ENCODE measurements at places on chromosomes 7 and 10.

DNA sequence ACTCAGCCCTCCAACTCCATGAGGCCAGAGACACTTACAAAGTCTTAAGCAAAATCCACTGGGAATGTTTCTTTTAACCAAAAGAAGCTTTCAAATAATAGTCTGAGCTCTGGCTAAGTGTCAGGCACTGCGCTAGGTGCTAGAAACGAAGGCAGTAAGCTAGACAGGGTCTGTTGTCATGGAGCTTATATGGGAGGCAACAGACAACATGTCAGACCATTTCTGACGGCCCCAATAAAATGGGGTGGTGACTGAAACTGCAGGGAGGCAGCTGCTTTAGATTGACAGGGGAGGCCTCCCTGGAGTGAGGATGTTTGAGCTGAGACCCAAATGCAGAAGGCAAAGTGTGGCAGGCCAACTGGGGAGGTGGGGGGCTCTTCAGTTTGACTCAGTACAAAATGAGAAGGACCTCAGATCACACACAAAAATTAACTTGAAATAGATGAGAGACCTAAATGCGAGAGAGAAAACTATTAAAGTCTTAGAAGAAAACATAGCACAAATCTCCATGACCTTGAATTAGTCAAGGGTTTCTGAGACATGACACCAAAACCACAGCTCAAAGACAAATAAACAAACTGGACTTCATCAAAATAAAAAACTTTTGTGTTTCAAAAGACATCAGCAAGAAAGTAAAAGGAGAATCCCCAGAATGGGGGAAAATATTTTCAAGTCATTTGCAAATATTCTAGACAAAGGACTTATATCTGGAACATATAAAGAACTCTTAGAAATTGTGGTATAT, 40.6 kb downstream of the SH3PXD2A start:
- DNase-seq: no peak

- peak; percentile 10 for DNase-seq
Observed at GRCh38 chr10:86100581-86101061, 266.0 kb downstream of the GRID1 start.

DNA sequence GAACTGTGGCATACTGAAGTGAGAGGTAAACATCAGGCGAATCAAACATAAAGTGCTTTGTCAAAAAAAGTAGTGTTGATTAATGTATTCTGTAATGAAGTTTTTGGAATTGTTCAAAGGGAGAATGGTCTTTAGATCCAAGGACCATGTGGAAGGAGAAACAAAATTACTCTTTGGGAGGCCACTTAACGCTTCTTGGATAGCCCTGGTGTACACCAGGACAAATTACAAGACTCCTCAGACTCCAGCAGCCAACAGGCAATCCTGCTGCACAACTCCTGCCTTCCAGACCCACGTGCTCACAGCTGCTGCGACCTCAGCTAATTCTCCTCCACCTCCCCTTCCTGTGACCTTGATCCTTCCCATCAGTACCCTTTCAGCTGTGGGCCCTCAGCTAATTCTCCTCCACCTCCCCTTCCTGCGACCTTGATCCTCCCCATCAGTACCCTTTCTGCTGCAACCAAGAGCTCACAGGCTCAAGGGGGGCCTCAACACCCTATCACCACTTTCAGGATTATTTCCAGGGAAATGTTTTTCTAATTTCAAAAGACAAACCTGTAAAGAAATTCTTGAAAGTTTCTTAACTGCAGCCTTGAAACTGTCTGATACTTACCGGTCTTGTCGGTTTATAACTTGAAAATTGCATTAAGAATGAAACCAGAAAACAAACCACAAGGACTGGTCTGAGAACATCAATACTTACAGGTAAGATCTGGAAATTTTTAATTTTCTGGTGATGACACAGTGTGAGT, 29.7 kb upstream of the DDC start:
- DNase-seq: no peak

DNA sequence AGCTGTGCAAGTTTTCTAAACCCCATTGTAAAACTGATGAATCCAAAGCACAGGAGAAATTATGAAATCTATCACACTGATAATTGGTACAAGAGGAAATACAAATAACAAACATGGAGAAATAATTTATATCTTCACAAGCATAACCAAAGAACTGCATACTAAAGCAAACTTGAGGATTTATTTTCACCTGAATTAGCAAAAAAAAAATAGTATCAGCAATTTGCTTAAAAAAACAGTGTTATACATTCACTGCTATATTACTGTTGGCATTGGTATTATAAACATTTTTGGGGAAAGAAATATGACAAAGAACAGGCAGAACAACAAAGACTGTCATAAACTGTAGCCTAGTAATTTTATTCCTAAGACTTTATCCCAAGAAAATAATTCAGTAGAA, 230.8 kb upstream of the NRP1 start:
- no peak for DNase-seq

DNA sequence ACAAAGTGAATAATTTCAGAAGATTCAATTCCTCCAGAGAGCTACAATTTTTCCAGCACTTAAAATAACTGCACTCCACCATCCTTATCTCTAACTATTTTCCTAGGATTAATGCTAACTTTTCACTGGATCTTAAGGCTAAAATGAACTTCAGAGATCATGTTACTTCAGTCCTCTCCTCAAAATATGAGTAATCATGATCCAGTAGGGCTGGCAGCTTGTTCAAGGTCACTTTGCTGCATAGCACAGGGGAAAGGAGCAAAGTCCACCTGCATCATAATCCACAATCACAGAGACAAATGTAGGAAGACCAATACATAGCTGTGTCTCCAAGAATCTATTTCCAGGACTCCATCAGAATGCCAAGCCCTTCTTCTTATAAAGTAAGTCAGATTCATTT, 150.3 kb downstream of the LRRTM3 start:
- DNase-seq: no peak

DNA sequence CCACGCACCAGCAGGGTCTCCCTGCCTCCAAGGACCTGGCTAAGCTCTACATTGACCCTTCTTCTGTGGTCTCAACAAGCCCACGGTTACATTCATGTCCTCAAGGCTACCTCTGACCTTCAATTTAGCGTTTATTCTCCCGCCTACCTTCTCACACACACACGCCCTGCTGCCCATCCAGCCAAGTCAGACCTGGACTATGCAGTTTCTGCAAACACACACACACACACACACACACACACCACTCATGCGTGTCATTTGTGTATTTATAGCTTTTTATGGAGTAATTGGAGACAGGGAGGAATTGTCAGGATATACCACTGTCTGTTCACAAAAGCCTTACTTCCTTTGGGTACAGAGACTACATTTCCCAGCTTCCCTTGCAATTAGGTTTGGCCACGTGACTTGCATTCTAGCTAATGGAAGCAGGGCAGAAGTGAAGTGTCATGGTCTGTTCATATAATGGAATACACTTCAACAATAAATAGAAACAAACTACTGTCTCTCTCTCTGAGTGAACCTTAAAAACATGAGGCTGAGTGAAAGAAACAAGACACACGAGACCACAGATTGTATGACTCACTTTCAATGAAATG, 53.8 kb upstream of the CPXM2 start:
- no peak for DNase-seq

DNA sequence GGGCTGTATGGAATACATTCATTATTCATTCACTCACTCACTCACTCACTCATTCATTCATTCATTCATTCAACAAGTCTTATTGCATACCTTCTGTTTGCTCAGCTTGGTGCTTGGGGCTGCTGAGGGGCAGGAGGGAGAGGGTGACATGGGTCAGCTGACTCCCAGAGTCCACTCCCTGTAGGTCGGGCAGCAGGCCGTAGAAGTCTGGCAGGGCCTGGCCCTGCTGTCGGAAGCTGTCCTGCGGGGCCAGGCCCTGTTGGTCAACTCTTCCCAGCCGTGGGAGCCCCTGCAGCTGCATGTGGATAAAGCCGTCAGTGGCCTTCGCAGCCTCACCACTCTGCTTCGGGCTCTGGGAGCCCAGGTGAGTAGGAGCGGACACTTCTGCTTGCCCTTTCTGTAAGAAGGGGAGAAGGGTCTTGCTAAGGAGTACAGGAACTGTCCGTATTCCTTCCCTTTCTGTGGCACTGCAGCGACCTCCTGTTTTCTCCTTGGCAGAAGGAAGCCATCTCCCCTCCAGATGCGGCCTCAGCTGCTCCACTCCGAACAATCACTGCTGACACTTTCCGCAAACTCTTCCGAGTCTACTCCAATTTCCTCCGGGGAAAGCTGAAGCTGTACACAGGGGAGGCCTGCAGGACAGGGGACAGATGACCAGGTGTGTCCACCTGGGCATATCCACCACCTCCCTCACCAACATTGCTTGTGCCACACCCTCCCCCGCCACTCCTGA, 2.4 kb downstream of the EPO start:
- DNase-seq: no peak

- DNase-seq: no peak
Observed at GRCh38 chr10:102113261-102113955, 6.8 kb downstream of the LDB1 start.

- DNase-seq: no peak
Observed at GRCh38 chr7:101686030-101686429, 56.9 kb upstream of the MYL10 start.

- DNase-seq: no peak
Observed at GRCh38 chr10:114181971-114182370, 2.8 kb downstream of the TDRD1 start.

DNA sequence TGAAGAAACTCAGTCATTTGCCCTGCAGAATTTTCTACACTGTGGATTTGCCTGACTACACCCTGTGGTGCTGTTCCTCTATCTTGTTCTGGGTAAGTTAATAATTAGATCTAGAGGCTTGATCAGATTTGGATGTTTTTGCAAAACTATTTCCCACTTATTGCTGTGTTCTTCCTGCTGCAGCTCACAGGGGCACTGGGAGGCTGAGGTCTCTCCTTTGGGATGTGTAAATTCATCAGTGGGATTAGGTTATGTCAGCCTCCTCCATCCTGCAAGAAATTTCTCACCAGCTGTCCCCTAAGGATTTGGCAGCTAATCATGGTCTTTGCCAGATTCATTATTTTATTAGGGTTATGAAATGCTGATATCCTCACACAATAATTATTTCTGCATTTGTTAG, 148.1 kb upstream of the ZNF32 start:
- DNase-seq: no peak

DNA sequence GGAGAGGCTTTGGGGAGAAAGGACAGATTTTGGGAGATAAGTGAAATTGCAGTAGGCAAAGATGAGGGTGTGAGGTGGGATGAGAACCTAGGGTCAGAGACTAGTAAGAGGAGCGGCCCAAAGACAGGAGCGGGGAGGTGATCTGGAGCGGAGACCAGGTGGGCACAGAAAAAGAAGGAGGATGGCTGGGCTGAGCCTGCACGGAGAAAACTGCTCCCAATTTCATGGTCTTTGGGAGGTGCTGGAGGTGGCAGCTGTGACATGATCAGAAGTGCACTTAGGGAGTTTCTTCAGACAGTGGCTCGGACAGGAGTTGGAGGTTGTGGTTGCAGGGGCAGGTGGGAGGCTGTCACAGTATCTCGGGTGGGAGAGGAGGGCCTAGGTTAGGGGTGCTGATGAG, 232.8 kb downstream of the SKAP2 start:
- no peak for DNase-seq

DNA sequence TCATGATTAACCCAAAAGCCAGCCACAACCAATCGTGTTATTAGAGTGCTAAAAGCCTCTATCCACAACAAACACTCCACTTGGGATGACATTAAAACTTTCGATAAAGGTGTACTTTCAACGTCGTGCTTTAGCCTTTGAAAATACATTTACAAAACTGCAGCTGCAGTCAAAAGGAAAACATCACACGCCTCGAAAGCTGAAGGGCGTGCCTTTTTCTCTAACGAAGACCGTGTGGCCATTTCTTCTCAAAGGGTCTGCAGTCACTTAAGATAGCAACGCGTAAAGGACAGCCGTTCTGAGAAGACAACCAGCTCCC, 1.1 kb downstream of the ARHGAP12 start:
- DNase-seq: no peak

- DNase-seq: no peak
Observed at GRCh38 chr7:73582664-73583202, 4.4 kb upstream of the TBL2 start.

DNA sequence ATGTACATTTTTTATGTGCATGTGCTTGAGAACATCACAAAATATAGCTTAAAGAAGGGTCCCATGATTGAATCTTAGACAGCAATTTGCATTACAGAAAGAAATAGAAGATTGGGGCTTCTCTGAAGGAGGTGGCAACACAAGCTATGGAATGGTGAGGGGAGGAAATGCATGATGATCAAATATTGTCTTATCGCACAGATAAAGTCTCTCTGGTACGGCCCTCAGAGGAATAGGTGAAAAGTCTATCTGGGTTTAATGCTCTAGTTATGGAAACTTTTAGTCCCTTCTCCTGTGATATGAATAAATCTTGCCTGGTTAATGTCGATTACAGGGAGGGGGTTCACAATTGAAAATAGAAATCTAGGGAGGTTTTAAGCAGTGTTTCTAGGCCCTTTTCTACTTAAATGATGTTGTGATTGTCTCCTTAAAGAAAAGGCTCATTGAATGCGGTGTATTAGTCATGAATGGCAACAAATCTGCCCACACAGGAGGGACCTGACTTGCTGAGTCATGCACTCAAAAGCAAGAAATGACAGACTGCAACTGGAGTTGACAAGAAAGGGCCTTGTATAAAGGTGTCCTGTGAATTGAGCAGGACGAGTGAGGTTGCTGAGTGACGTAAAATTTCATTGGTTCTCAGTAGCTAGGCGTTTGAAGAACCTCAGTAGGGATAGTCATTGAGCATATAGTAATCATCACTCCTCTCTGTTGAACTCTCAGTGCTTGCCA, 133.4 kb upstream of the CSTF2T start:
- no peak for DNase-seq

GRCh38 chr7:29254591-29254990, 60.0 kb downstream of the CHN2 start:
- no peak for DNase-seq

- DNase-seq: no peak
Observed at GRCh38 chr10:32104622-32105509, 48.6 kb upstream of the KIF5B start.

DNA sequence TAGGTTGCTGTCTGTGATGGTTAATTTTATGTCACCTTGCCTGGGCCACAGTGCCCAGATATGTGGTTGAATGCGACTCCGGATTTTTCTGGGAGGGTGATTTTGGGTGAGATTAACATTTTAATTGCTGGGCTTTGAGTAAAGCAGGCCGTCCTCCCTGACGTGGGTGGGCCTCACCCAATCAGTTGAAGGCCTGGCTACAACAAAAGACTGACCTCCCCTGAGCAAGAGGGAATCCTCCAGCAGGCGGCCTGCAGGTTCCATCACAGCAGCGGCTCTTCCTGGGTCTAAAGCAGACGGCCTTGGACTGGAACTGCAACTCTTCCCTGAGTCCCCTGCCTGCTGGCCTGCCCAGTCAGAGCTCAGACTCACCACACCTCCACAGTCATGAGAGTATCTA, 114.2 kb downstream of the SFMBT2 start:
- no peak for DNase-seq

Data from hippocampal formation (tissue), 2 donors.